ENCODE measurements at places on chromosomes 12 and 14.
A peak's percentile ranks its signal among the peaks of the same experiment; 100 is the strongest.

DNA sequence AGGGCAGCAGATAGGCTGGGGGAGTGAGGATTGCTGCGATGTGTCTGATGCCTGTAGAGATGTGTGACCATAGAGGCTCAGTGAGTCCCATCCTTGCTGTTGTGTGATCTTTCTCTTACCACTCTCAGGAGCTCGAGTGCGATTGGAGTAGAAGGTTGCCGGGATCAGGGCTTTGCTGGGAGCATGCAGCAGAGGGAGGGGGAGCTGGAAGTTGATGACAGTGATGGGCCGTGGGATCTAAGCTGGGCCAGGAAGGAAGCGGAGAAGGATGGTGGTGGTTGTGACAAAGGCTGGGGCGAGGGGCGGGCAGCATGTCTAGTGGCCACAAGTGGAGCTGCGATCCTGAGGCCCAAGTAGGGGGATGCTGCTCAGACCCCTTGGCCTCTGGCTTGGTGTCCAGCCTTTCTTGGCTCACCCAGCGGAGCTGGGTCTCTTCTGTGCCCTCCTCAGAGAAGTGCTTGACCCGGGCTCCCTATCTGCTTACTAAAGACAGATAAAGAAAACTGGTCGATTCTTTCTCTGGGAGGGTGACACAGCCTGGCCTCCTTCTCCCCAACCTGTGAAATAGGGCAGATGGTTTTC lies 66.2 kb downstream of the PRMT8 start:
- DNase-seq: no peak

GRCh38 chr14:35533357-35534207 lies at the start of gene INSM2:
INSM2 (plus strand) TSS chr14:35534164; CDS start chr14:35534253, 89 bp downstream.
- DNase-seq: peak; percentile 67

GRCh38 chr14:24070285-24071143 lies 848 bp upstream of the CPNE6 start:
- DNase-seq: no peak

DNA sequence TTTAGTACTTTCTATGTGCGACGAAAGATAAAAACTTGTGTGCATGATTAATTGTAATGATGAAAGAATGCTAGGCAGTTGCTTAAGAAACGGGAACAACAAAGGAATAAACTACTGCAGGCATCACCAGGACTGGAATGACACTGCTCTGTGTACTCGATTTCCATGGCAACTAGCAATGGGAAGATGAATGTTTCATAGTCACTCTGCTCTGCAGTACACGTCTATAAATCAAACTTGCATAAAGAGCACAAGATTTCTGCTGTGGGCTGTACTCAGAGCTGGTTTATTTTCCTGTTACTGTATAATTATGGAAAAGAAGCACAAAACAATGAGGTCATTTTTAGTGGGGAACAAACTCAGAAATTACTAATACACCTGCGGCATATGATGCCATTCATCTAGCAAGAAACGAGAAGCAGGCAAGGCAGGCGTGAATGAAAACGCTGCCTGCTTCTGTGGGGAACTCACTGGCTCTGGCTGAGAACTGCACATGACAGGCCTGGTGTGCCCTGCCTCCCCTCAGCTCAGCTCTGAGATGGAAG lies 41.8 kb downstream of the EFCAB11 start:
- DNase-seq: peak; percentile 98

DNA sequence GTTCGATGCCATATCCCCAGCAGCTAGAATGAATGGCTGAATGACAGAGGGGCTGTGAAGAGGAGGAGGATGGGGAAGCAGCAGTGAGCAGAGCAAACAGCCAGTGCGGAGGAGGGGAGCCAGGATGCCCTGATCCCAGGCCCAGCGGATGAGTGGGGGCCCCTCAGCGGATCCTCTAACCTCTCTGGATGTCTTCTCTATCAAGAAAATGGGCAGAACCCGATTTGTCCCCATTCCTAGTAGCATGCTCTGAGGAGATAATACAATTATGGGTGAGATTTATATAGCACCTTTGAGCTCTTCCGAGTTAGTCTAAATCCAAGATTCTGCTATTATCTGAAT lies 30.0 kb upstream of the RPLP0 start:
- DNase-seq: no peak
